Stimulated activated naive CD4-positive, alpha-beta T cell treated with Interleukin-2 at 50 U/mL for 16 hours (primary cell): ENCODE measurements at places on chromosomes 2 and 18.

DNA sequence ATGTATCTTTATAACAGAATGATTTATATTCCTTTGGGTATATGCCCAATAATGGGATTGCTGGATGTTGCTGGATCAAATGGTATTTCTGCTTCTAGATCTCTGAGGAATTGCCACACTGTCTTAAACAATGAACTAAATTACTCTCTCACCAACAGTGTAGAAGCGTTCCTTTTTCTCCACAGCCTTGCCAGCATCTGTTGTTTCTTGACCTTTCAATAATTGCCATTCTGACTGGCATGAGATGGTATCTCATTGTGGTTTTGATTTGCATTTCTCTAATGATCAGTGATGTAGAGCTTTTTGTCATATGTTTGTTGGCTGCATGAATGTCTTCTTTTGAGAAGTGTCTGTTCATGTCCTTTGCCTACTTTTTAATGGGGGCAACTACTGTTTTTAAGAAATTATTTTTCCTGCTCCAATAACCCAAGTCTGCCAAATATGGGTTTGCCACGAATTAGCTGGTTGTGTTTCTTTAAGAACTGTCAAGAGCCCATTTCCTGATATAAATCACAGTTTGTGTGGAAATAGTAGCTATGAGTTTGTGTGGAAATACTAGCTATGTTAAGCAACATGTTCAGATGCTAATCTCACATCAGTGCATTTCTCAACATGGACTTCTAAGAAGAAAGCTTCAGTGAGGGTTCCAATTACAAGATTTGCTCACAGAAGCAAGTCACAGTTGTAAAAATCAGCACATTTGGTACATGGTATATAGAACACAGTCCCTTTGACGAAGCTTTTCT, 259.4 kb downstream of the ANAPC1 start:
- DNase-seq, result no peak

GRCh38 chr2:26185954-26186770, 13.3 kb downstream of the GAREM2 start:
- DNase-seq, result no peak

GRCh38 chr2:123839326-123839725, 185.8 kb upstream of the CNTNAP5 start:
- no peak for DNase-seq

DNA sequence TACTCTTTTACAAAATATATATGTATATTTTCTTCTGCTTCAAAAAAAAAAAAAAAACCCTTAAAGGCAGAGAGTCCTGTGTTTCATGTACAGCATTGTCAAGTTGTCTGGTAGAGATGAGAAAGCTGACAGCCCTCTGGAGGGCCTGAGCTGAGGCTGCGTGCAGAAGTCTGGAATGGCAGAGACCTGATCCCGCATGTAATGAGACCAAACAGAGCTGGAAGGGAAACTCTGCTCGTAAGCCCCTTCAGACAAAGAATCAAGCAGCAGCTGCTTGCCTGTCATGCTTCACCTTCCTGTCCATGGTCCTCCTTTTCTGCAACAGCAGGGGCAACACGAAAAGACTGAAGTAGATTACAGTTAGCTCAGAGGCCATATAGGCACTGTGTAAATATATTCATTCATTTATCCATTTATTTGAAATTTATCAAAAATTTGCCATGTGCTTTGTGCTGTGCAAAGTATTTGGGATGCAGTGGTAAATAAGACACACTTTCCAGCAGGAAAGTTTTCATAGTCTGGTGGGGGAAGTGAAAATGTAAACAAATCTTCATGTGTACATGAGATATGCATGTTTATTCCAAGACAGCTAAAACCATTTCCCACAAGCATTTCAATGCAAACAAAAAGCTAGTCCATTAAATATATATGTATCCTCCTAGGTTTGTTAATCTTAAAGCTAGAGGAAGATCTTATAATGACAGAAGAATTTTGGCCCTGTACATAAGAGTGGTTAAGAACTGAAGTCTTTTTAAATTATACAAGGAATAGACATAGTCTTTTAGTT, 912.7 kb downstream of the CPS1 start:
- DNase-seq, result no peak

GRCh38 chr2:217462121-217462520, 540.7 kb downstream of the TNS1 start:
- no peak for DNase-seq

DNA sequence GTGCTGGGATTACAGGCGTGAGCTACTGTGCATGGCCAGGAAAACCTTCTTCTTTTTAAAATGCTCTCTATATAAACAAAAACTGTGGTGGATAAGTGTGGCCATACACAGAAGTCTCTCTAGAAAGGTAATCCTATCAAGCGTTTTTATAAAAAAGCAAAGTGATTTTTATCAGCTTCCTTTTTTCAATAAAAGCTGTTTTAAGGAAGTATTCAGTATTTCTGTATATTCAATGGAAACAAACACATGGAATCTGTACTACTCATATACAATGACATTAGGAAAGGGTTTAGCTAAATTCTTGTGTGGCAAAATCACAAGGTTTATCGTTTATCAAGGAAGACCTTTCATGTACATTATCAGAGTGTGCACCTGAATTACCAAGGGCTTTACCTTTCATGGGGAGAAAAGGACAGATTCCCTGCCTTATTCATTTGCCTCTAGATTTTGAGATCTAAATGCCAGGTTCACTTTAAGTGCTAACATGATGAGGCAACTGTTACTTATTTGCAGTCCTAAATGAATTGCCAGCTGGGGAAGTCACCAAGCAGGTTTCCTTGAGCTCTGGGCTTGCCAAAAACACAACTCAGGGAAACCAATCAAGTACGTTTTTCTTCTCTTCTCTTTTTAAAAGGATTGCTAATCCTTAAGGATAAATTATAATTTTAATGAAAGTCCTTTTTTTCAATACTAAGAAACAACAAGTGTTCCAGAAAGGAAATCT, 70.8 kb downstream of the RTN4 start:
- no peak for DNase-seq

DNA sequence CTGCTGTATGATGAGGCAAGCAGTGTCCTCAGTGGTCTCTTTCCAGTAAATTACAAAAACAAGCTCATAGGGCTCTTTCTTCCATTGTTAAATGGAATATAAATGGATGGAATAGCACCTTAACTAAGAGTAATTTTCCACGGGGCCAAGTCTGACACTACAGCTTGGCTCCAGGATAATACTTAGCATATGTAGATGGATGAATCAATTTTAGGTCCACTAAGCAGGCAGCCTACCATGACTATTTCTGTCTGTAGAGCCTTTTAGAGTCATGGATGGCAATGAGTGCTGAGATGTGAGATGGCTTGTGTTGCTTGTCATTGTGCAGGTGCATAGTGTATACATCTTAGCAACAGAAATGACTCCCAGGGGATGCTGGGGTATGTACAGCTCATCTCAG, 125.9 kb downstream of the PKP4 start:
- DNase-seq, result no peak

DNA sequence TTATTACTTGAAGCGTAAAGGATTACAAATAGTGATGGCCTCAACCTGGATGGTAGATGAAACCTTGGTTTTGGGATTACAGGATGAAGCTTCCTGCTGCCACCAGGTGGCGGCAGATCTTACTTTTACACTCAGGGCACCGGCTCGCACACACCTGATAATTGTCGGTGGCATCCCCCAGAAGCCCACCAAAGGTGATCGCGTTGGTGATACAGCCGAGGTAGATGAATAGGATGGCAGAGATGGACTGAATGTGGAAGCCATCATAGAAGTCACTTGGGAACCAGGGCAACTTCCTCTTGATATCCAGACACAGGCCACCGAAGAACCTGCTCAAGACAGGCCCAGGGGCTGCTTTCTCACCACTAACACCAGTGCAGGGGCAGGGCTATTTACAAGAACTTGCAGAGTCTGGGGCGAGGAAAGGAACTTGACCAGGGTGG, 51.8 kb downstream of the MTHFD2 start:
- peak; percentile 20 for DNase-seq

GRCh38 chr2:216652566-216652965, 19.3 kb downstream of the IGFBP2 start:
- DNase-seq, result no peak

GRCh38 chr2:28025123-28025522, 134.6 kb downstream of the BABAM2 start:
- DNase-seq, result no peak

- DNase-seq, result no peak
Observed at GRCh38 chr2:95274291-95275150, at the start of gene PROM2. Gene PROM2, plus strand, starts transcription at chr2:95274449. Its CDS starts 137 bp downstream, at chr2:95274586.

- no peak for DNase-seq
Observed at GRCh38 chr2:24280645-24281044, 79.7 kb downstream of the ITSN2 start.

- DNase-seq, result no peak
Observed at GRCh38 chr2:136666-137065, 90.4 kb upstream of the FAM110C start.

DNA sequence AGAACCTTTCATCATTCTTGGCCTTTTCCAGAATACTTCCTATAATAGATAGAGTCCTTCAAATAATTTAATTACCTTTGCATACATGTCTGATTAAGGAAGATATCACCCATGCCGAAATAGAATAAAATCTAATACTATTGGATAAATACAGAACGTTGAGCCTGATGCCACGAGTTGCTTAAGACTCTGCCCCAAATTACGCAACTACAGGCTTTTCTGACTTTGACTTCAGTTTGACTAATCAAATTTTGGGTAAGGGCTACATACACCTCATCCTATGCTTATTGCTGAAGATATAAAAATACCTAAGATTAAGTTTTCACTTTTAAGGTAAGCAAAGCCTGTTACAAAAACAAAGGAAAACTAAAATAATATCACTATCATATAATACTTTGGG, 1065.1 kb upstream of the NRXN1 start:
- no peak for DNase-seq

- DNase-seq, result peak; percentile 62
Observed at GRCh38 chr2:218400167-218400929, 680 bp downstream of the CTDSP1 start.

- no peak for DNase-seq
Observed at GRCh38 chr2:68342470-68342869, 22.6 kb upstream of the PLEK start.

GRCh38 chr2:74188018-74188601, 9.4 kb upstream of the MOB1A start:
- DNase-seq, result no peak

DNA sequence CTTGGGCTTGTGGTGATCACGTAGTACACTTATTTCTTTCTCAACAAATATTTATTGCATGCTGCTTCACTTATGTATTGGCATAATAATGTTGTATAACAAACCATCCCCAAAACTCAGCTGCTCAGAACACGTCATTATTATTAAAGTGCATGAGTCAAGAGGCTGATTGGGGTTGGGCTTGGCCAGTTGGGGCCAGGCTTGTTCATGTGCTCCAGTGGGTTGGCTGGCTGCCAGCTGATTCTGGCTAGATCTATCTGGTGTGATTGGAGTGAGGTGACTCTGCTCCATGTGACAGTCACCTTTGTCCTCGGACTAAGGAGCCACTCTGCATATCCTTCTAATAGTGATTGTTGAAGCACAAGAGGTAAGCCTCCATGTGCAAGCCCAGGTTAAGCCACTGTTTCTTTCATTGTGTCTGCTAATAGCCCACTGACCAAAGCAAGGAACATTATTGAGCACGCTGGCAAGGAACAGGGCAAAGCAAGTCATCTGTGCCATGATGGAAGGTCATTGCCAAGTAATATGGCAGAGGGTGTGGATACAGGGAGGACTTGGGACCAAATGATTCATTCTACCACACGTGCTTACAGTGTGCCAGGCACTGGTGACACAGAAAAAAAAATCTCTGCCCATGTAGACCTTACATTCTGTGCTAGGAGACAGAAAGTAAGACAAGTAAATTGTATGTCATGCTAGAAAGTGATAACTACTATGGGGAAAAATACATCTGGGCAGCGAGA, 63.3 kb upstream of the TMEM182 start:
- no peak for DNase-seq

DNA sequence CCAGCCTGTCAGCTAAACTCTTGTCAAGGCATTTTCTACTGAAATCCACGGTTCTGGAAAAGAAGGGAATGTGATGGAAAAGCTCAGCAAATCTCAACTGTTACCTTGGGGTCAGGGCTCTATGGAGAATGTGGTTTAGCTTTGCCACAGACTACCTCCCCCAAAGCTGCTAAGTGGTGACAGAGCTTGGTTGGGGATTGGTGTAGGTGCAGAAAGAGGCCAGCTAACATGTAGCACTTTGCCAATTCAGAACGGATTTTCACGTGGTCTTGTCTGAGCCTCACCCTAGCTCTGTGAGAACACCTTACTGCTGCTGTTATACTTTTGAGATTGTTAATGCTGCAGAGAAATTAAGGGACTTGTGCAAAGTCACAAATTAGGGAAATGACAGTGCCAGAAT, 331.1 kb downstream of the RND3 start:
- DNase-seq, result no peak

- DNase-seq, result no peak
Observed at GRCh38 chr2:217915706-217916105, 87.1 kb downstream of the TNS1 start.

DNA sequence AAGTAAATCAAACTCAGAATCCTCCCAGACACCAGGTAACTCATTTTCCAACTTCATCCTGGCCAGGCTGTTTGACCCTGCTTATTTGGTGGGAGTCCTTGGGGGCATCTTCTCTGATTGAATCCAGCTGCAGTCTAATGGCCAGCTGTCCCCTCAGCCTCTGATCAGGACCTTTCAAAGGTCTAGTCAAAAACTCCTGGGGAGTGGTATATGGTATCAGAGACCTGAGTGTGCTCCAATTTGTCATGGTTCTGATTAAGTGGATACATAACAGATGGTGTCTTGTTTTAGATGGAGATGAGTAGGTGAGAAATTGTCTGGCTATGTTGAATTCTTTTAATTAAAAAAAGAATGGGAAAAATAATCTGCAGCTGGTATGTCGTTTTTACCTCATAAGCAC, 842.6 kb upstream of the ACVR2A start:
- DNase-seq, result no peak

GRCh38 chr18:6203791-6204190, 210.9 kb downstream of the L3MBTL4 start:
- no peak for DNase-seq

GRCh38 chr2:227565080-227565479, 33.6 kb upstream of the SCYGR2 start:
- DNase-seq, result no peak

- no peak for DNase-seq
Observed at GRCh38 chr18:22831441-22831904, 101.7 kb upstream of the RBBP8 start.

DNA sequence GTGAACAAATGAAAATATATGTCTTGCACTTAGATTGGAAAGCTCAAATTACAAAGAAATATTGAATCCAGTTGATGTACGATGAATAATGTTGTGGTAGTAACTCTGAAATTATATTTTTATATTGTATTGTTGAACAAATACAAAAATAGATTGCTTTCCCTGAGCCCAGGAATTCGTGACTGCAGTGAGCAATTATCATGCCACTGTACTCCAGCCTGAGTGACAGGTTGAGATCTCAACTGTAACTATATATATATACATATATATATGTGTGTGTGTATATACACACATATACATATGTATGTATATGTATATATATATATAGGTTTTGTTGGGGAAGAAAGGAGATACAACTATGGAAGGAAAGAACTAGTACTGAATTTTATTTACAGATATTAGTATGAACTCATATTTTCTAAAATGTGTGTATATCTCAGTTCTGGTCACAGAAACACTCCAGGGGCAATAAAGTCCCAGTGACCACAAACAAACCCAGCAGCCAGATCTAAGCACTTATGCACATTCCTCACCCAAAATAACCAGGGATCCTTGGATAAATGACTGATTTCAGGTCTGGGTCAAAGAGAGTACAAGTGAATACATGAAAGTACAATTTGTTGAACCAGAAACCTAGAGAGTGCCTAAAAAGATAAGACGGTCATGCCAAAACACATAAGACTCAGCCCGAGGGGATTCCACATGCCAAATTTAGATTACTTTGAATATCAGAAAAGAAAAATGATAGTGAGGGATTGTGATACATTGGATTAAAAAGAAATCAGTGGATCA, 146.3 kb downstream of the TMX3 start:
- no peak for DNase-seq
